Right cardiac atrium (tissue), 5 donors: ENCODE measurements at places on chromosomes 4 and X. TPM values are rescaled to one million over a fixed set of nuclear protein-coding genes. Genes with fewer than 3 reads are reported as not detected.

The AKAP4 gene
- total RNA-seq, result not detected

The ADAMTS3 gene
- total RNA-seq, result 2.4 TPM

The NPNT gene
- total RNA-seq, result 4.2 TPM

- no peak for DNase-seq
Observed at GRCh38 chr4:21367567-21367966, 581.0 kb downstream of the KCNIP4 start.

DNA sequence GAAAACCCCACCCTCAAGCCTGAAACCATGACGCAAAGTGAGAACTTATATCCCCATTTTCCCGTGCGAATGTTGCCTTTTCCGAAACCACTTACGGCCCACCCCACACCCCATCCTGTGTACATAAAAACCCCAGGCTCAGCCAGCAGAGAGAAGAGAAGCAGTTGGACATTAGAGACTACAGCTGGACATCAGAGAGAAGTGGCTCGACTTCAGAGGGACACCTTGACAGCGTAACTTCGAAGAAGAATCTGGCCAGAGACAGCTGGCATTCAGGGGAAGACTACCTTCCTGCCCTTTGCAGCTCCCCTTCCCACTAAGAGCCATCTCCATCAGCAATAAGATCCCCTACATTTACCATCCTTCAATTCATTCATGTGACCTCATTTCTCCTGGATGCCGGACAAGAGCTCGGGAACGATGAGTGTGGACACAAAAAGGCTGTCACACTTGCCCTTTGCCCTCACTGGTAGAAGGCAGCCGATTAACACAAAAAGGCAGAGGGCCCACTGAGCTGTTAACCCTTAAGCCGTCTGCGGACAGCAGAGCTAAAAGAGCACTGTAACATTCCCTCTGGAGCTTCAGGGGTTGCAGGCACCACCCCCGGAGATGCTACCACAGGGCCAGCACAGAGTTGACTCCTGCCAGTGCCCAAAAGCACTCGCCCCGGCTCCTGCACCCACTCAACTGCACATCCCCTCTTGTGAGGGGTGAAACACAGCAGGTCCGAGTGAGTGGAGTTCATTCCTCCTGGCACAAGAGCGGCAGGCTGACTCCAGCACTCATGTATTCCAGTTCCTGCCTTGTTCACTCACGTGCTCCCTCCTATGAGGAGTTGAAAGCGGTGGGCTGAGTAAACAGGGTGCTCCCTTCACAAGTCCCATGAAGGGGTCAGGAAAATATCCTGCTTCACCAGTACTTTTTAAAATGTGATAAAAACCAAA, 7.5 kb downstream of the CHM start:
- DNase-seq, result no peak

GRCh38 chr4:95085124-95085833, 327.5 kb downstream of the BMPR1B start:
- no peak for DNase-seq

GRCh38 chrX:35829501-35829900, 31.4 kb downstream of the MAGEB16 start:
- no peak for DNase-seq

- no peak for DNase-seq
Observed at GRCh38 chrX:47643926-47644325, 6.4 kb downstream of the ELK1 start.
